ENCODE measurements at places on chromosomes 7 and 10.

DNA sequence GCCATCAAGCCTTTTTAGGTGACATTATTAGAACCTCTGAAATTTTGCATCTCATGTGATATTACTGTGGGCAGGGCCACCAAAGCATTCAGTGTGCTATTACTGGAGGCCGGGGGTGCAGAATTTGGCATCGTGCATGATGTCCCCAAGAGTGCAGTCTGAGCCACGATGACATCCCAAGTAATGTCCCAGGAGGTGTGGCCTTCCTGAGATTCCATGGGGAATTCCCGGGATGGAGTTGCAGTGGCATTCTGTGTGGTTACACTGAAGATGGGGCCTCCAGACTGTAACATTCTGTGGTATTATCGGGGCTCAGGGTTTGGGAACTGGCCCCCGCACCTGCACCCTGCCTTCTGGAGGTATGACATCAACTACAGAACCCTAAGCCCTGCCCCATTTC, 9.1 kb downstream of the LDB3 start:
- DNase-seq = no peak

DNA sequence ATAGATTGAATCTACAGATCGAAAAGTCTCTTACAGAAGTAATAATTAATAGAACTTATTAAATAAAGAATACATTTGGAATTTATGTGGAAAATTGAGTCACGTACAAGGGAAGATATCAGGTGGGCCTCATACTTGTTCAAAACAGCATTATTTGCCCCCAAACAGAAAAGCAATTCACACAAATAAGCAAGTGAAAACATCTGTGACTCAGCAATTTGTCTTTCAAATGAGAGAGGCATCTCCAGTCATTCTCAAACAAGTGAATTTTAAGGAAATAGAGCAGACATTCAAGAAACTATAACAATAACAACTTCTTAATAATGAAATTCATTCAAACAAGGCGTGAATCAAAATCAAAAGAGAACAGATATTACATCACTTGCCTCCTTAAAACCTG, 50.1 kb downstream of the SEMA3A start:
- no peak for DNase-seq

DNA sequence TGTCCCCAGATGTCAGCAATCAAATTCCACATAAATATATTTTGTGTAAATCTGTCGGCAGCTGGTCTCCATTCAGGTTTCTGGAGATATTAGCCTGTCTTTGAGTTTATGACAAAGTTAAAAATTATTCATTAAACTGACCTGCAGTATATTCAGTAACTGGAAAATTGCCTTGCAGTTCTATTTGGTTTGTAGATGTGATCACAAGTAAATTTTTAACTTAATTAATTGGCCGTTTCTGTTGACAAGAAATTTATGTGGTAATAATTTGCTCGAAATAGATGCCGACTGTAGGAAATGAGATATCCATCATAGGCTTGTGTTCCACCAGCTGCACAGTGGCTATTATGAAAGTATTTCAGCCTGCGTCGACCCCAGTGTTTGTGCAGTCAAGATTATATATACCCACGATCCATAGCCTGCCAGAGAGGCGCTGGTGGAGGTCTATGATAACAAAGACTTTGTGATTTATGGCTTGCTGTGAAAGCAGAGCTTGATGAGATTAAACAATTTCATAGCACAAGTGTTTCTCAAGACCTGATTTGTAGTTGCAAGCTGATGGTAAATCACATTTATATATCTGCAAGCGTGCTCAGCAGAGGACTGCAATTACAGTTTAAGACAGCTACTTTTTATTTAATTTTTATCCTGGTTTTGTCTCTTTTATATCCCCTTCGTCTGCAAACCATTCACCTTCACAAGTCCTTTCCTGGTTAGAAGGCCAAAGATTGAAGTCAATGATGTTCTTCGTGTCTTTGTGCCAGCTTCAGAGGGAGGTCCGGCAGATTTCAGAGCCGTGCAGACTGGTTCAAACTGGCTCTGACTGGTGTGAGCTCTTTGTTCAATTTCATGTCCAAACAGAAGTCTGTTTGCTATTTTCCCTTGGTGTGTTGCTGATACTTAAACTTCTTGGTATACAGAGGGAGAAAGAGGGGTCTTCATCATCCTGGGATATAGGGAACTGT, 850.9 kb downstream of the LRMDA start:
- no peak for DNase-seq

DNA sequence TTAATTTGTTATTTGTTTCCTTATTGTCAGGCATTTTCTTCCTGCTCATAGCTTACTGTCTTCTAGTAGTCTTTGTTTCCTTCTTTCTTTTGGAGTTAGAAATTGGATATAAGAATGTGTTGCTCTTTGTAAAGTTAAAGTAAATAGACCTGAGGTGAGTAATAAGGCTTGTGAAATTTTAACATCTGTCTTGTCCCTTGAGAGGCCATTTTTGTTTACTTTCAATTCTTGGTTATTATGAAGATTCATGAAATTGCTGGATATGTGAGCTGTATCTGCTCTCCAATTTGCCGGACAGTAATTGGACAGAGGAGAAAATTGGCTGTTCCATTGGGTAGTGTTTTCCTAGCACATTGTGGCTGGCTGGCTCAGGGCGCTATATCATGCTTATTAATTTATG, 260.7 kb downstream of the EXOC4 start:
- DNase-seq = no peak

DNA sequence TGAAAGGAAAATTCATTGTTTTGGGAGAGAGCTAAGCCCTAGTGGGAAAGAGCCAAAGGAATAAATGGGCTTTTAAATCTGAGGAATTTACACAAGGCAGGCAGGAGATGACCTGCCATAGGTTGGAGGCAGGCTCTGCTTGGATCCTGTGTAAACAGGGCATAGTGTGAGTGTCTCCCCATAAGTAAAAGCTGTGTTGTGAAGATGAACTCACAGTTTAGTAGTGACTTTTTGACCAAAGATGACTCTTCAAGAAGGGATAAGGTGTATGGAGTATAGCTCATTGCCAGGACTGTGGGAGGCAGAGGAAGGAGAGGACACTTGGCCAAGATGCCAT, 63.2 kb downstream of the KAT6B start:
- DNase-seq = no peak

DNA sequence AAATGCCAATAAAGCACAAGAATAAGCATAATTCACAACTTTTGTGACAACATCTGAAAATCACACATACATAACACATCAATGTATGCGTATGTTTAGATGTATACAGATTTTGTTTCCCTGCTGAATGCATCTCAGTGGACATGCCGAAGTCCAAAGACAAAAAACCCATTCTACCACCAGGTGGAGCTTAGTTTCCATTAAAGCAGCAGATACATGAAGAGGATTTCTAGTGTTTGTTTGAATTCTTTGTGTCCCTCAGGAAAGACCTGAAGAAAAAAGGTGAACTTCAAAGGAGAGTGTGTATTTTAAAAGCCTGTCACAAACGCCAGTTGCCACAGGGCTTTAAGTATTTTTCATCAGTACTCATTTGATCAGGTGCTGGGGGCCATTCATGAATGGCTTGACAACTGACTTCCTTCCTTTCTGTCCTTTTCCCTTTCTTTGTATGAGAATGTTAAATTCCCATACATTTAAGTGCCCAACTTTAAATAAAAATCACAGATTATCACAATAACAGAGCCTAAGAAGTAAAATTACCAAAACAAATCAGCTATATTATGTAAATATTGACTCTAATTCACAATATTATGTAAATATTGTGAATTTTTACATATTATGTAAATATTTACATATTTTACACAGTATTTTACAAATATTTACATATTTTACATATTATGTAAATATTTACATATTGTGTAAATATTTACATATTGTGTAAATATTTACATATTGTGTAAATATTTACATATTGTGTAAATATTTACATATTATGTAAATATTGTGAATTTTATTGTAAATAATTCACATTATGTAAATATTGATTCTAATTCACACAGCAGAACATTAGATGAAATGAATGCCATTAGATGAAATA, 343.0 kb downstream of the CRPPA start:
- DNase-seq = peak; percentile 11

- DNase-seq = no peak
Observed at GRCh38 chr7:56019501-56019900, 31.7 kb downstream of the PSPH start.
